ENCODE measurements at places on chromosomes 7 and 10.

- DNase-seq: no peak
Observed at GRCh38 chr7:93203496-93203895, 22.8 kb downstream of the HEPACAM2 start.

- no peak for DNase-seq
Observed at GRCh38 chr10:125881192-125881591, at the start of gene DHX32. Gene DHX32, minus strand, starts transcription at chr10:125881292. Its CDS starts 468 bp downstream, at chr10:125880824.

GRCh38 chr7:27344471-27344870 is 101.9 kb downstream of the EVX1 start:
- DNase-seq: no peak

GRCh38 chr7:38669965-38670520 is 38.9 kb upstream of the AMPH start:
- no peak for DNase-seq

DNA sequence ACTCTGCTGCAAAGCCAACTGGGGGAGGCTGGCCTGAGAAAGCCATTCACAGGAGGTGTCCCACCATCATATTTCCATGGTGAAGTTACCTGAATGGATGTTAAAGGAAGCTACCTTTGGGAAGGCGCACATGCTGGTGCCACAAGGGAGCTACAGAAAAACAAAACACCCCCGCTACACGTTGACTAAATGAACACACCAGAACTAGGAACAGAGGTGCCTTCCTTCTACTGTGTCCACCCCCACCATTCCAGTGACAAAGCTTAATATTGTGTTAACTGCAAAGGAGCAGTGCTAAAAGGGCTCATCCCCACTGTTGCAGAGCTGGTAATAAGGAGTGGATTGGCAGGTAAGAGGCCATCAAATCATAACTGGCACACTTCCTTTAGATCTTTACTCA is 420.0 kb upstream of the PODXL start:
- no peak for DNase-seq

- DNase-seq: no peak
Observed at GRCh38 chr10:104235801-104236200, 3.6 kb upstream of the CFAP43 start.

DNA sequence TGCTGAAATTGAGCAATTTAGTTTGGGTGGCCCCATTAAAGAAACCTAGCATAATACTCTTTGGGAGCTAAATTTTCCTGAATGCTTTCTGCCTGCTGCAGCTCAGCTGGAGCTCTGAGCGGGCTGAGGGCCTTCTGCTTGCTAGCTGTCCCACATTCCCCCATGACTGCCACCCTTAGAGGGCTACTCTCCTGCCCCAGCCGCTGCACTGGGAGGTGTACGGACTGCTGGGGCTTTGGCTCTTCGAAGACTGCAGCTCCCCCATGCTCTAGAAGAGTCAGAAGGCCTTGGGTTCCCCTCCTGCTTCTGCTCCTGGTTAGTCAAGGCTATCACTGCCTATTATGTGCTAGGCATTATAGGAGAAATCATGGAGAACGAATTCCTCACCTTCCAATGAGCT is 31.5 kb downstream of the BLVRA start:
- DNase-seq: no peak

DNA sequence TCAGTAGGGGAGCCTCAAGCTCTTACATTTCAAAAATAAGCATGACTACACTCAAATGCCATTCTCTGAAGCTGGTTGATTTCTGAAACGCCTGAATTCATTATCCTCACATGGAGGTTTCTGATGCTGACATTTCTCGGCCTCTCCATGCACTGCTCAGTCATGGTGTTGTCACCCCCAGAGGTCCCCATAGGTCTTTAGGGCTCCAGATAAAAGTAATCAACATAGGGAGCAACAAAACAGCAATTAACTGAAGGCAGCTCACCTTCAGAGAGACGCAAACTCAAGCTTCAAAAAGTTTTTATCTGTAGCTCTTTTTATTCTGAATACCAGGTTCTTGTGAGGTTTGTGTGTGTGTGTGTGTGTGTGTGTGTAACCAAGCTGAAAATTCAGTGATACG is 223.2 kb upstream of the LRRN3 start:
- no peak for DNase-seq

DNA sequence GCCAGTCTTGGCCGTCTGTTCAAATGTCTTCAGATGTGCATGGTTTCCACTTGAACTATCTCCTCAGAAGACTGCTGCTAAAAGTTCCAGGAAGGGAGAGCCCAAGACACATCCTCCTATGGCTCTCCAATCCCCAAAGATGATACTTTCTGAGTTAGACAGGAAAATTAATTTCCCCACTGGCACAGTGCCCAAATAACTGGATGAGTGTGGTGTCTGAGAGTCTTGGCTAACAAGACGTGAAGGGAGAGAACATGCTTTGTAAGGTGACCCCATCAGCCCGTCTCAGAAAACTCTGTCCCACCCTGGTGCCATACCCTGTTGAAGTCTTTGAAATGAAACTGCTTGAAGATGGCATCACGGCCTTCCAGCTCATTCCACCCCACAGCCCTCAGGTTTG is 2.9 kb downstream of the PCBD1 start:
- no peak for DNase-seq

GRCh38 chr10:65415318-65415717 is 1510.5 kb upstream of the LRRTM3 start:
- no peak for DNase-seq

GRCh38 chr7:93036807-93037206 is 81.0 kb downstream of the SAMD9 start:
- DNase-seq: no peak
